Muscle of arm (tissue), 14 donors: ENCODE measurements at places on chromosomes 13 and 19.

DNA sequence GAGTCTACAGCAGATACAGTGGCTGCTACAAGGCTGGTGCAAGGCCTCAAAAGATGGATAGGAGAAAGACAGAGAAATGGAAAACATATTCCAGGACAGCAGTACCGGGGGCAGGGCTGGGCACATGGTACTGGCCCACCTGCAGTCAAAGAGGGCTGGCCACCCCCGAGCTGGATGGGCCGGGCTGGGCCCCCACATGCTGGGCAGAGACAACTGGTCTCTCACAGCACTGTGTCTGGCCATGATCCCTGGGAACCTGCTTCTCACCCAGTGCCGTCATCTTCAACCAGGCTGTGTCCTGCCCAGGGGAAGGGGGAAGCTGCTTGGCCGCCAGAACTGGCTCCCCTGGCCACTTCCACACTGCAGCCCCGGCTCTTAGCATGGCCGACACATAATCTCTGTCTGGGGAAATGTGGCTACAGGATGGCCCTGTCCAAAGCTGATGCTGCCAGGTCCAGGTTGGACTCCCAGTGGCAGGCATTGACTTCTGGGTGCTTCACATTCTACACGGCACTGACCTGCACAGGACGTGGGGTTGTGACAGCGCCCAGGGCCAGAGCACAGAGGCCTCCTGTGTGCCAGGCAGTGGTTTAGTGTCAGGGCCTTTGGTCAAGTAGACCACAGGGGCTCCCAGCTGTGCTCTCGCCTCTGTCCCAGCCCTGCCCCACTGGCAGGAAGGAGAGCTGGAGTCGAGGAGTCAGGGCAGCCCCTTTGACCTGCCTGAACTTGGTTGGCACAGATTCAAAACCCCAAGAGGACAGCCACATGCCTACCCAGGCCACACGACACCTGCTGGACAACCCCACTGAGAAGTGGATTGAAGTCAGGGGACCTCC is 21.7 kb downstream of the PEPD start:
- no peak for DNase-seq

DNA sequence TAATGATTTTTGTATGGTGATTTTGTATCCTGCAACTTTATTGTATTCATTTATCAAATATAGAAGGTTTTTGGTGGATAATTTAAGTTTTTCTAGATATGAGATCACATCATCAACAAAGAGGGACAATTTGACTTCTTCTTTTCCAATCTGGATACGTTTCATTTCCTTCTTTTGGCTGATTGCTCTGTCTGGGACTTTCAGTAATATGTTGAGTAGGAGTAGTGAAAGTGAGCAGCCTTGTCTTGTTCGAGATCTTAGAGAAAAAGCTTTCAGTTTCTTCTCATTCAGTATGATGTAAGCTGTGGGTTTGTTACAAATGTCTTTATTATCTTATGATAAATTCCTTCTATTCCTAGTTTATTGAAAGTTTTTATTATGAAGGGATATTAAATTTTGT is 352.0 kb upstream of the DACH1 start:
- no peak for DNase-seq

GRCh38 chr13:91303031-91303430 is 44.5 kb upstream of the MIR17HG start:
- DNase-seq = no peak

DNA sequence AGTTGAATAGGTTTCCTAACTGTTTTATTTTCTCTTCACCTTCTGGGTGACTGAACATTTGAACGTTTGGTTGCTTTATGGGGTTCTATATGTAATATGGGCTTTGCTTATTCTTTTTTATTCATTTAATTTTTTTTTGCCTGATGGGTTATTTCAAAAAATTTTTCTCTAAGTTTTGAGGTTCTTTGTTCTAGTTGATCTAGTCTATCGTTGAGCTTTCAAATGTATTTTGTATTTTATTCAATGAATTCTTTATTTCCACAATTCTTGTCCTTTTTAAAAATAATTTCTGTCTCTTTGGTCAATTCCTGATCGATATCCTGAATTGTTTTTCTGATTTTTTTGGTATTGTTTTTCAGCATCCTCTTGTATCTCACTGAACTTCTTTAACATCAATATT is 239.5 kb upstream of the PCDH9 start:
- DNase-seq = no peak

DNA sequence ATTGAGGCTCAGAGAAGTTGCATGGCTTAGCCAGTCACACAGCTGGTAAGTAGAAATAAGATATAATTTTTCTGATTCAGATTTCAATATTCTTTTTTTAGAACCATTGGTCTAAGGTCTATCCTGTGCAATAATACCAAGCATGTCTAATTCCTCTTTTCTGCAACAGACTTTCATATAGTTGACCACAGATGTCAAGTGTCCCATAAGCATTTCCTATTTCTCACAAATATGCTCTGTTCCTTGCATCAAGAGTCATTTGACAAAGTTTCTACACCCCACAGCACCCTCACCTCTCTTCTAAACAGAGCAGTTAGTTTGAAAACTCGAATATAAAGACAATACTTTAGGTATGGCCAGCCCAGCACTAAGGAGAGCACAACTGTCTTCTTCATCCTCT is 26.8 kb upstream of the SACS start:
- no peak for DNase-seq

DNA sequence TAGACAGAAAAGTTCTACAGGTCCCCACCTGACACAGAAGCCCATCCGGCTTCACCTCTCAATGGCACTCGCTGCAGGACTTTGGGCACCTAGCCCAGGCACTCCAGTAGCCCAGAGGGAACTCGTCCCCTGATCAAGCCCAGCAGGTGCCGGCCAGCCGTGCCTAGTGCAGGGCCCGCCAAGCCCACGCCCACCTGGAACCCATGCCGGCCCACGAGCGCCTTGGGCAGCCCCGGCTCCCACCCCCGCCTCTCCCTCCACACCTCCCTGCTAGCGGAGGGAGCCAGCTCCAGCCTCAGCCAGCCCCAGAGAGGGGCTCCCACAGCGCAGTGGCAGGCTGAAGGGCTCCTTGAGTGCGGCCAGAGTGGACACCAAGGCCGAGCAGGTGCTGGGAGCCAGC is 268.8 kb downstream of the SLITRK1 start:
- DNase-seq = no peak

DNA sequence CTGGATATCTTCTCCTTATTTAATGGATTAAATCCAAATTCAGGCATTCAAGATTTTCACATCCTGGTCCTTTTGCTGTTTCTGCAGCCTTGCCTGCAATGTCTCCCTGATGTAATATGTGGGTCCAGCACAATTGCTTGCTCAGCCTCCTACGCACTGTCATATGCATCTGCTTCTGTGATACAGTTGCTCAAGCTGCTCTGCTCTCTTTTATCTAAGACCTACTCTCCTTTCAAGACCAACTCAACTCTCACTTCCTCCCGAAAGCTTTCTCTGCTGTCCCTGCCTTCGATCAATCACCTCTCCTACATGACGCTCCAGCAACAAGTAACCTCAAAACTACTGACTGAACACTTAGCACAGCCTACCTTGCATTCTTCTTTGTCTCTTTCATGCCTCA is 138.2 kb downstream of the DCLK1 start:
- DNase-seq = no peak

GRCh38 chr13:76822698-76823267 is 63.4 kb downstream of the KCTD12 start:
- DNase-seq = no peak

GRCh38 chr13:72168126-72168855 is 301.3 kb upstream of the DACH1 start:
- no peak for DNase-seq

- DNase-seq = no peak
These were observed 141.3 kb downstream of the ZAR1L start for GRCh38 chr13:32173881-32174280.

GRCh38 chr19:38478273-38478971 is 44.9 kb downstream of the RYR1 start:
- no peak for DNase-seq

DNA sequence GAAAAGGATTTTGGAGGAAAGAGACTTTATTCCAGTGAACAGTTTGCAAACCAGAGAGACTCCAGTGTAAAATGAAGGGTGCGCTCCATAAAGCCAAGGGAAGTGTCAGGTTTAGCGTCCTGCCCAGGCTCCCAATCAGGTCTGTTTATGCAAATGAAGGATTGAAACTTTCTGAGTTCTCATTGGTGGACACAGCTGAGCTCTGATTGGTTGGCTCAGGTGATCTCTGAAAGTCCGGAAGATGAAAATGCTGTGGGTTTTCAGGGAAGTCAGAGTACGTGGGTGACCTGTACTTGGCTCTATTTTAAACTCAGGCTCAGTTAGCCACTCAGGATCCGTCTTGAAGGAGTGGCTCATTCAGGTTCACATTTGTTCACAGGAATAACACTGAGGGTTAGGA is 28.7 kb upstream of the CD33 start:
- no peak for DNase-seq

GRCh38 chr13:104641309-104641708 is 1575.1 kb upstream of the SLC10A2 start:
- no peak for DNase-seq

GRCh38 chr13:87172166-87172835 is 498.9 kb upstream of the SLITRK5 start:
- DNase-seq = no peak

DNA sequence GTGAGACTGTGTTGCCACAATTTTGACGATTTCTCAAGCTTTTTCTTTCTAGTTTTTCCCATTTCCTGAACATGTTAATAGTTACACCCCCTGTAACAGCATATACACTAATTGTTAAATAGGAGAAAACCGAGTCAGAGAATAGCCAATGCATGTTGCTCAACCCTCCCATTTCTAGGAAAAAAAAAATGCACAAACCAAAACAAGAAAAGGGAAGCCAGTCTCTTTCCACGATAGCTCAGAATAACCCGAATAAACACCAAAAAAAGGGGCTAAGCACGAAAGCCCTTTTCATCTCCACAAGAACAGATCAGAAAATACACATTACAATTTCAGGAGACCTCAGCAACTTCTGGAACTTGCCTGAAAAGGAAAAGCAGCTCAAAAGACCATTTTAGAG is 16.3 kb downstream of the LATS2 start:
- no peak for DNase-seq

DNA sequence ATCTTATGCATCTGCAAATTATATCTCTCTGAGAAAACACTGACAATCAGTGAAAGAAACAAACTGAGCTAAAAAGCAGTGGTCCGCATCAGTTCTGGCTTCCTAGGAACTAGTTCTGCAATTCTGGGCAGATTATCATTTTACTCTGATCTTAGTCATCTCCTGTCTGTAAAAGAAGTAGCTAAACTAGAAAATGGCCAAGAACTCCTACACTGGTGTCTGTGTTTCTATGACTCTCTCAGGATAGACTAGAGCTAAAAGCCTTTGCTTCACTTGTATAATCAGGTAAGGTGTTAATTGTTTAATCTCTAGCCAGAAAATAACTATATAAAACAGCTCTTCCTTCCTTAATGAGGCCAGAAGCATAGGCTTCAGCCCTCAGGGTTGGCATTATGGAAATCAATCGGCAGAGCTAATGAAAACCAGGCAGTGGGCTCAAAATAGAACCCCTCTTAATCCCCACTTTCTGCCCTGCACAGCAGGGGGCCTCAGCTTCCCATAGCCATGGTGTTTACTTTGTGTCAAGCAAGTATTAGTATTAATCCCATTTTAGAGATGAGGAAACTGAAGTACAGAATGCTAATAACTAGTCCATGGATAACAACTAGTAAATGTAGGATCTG is 459.2 kb downstream of the FGF14 start:
- no peak for DNase-seq

- peak; percentile 2 for DNase-seq
These were observed 55.4 kb downstream of the INTS6 start for GRCh38 chr13:51397262-51397941.

GRCh38 chr13:47168066-47168465 is 271.2 kb upstream of the HTR2A start:
- DNase-seq = no peak

DNA sequence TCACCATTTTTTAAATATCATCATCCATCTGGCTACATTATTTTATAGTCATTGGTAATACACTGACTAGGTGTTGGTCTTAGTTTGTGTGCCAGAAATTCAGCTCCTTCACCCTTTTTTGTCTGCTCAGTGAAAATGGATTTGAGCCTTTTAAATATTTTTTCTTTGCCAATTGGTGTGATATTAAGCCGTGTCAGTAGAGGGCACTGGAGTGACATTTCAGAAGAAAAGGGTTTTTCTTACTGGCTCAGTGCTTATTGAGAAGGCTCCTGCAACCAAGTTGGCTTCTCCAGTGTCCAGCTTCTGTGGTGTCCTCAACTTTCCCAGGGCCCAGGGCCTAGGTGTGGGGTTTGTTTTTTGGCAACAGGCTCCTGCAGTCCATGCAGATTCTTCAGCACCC is 546.6 kb downstream of the DACH1 start:
- no peak for DNase-seq

DNA sequence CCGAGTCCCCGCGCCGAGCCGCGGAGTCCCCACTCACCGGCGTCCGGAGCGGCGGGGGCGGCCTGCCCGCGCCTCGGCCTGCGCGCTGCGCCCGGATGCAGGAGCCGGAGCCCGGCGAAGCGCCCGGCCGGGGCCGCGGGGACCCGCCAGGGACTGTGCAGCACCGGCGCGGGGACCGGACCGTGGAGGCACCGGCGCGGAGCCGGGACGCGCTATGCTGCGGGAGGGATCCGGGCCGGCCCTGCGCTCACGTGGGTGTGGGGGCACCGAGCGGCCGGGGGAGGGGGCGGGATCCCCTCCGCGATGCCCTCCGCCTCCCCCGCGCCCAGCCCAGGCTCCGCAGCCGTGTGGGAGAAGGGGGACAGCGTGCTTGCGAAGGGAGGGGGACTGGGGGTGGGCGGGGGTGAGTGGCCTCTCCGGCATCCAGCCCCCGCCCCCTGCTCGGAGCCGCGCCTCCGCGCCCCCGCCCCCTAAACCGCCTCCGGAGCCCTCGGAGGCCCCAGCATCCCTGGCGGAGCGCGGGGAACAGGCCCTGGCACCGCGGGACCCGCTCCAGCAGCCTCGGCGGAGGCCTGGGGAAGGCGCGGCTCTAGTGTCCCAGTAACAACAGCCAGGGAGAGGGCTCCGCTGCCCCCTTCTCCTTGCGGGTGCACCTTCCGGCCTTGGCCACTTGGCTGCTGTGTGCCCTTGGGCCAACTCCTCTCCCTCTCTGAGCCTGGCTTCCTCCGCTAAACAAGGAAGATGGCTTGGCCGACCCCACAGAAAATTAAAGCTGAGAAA is at the start of gene SLC1A6:
SLC1A6 (minus strand) TSS at position 389 of the 780 bp plus-strand sequence. CDS start 6,954 bp downstream, outside the sequence.
- DNase-seq = no peak

- DNase-seq = no peak
These were observed 58.0 kb upstream of the F7 start for GRCh38 chr13:113047587-113047986.

- DNase-seq = no peak
These were observed 202.3 kb upstream of the RXFP2 start for GRCh38 chr13:31537052-31537451.

- DNase-seq = no peak
These were observed 6.2 kb downstream of the EFNA2 start for GRCh38 chr19:1291761-1292418.

- no peak for DNase-seq
These were observed 330.7 kb downstream of the PCDH20 start for GRCh38 chr13:61084988-61085387.
